AML-193 (cell line): ENCODE measurements at places on chromosomes 4 and X.

- no peak for DNase-seq
Measured at GRCh38 chrX:16852617-16853179, 17.5 kb downstream of the RBBP7 start.

- DNase-seq: no peak
Measured at GRCh38 chr4:183142571-183143550, 43.8 kb downstream of the WWC2 start.

DNA sequence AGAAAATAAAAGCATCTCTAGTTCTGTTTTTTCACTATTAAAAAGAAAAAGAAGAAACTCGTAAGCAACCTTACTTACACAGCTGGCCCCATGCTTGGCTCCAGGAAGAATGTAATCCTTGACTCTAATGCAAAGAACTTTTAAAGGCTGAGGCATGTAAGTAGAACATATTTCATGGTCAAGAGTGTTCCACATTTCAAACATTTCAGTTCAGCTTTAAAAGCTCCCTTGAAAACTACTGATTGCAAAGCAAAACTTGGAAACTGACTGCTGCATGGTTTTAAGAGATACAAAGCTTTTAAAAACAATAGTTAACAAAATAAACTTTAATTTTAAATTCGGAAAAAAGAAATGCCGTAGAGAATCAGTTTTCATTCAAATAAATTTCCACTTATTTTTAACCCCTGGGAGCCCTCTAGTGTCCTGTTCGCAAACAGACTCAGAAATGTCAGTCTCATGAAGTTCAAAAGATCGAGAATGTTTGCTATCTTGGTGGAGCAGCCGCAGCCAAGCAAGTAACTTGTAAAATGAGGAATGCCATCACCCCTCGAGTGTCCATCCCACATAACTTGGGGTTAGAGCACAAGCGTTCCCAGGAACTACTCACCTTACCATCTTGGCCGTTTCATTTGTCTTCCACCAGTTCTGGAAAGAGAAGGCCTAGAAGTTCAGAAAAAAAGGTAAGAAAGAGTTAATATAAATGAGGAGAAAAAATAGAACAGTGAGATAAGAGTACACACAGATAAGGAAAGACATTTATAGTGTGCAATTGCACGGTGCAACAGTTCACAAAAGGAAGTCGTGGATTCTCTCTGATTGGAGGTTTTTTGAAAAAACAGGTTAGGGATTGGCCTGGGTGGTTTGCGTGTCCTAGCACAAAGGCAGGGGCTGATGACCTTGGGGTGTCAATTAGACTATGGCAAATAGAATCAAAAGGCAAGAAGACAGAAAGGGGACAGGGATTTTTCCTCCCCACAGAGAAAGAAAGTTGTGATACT is at the start of gene GASK1B:
GASK1B (minus strand) TSS at position 765 of the 998 bp plus-strand sequence. CDS start 1,650 bp downstream, outside the sequence.
- peak; percentile 47 for DNase-seq

DNA sequence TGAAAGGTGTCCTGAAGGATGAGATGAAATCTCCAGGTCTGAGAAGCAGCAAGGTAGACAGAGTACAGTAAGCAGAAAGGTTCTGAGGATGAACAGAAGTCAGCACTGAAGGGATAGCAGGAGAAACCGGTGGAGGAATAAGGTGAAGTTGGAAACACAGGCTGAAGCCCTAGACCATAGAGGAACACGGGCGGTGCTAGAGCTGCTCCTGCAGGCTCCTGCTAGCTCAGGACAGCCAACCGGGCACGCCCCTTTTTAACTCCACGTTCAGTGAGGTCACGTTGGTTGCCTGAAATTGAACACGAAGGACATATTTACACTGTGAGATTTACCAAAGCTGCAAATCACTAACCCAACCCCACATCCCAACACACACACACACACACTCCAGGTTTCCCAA is 1886.4 kb upstream of the AGA start:
- DNase-seq: no peak

DNA sequence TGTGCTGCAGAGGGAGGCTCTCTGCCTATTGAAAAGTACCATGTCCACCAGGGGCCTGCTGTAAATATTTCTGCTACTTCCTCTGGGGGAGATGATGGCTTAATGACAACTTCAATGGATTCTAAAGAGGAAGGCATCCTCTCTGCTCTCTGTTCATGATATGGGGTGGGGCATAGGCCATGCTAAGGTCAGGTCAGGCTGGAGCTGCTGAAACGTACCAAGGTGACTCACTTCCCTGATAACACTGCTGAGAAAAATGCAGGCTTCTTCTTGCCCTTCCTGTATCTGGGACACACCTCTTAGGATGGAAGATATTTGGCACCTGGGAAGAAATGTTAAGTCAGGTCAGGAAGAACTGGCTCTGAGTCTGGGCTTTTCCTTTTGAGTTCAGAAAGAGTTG is 31.5 kb downstream of the HS3ST1 start:
- no peak for DNase-seq

DNA sequence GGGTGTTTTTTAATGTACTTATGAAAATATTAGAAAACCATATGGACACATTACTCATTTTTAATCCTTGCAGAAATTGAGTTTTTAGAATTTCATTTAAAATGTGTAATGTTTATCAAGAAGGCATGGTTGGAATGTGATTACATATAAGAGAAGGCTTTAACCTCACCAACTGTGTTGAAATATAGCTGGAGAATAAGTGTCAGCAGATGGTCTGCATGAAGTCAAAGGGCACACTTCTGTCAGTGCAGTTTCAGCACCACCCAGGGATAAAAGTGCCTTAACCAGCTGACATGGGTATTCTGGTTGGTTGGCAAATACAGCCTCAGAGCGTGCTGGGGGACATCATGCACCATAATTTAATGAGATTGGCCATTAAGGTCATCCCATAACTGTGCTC is 21.2 kb upstream of the ANTXR2 start:
- DNase-seq: no peak

GRCh38 chr4:186137196-186137794 is 32.8 kb downstream of the FAM149A start:
- DNase-seq: peak; percentile 4

DNA sequence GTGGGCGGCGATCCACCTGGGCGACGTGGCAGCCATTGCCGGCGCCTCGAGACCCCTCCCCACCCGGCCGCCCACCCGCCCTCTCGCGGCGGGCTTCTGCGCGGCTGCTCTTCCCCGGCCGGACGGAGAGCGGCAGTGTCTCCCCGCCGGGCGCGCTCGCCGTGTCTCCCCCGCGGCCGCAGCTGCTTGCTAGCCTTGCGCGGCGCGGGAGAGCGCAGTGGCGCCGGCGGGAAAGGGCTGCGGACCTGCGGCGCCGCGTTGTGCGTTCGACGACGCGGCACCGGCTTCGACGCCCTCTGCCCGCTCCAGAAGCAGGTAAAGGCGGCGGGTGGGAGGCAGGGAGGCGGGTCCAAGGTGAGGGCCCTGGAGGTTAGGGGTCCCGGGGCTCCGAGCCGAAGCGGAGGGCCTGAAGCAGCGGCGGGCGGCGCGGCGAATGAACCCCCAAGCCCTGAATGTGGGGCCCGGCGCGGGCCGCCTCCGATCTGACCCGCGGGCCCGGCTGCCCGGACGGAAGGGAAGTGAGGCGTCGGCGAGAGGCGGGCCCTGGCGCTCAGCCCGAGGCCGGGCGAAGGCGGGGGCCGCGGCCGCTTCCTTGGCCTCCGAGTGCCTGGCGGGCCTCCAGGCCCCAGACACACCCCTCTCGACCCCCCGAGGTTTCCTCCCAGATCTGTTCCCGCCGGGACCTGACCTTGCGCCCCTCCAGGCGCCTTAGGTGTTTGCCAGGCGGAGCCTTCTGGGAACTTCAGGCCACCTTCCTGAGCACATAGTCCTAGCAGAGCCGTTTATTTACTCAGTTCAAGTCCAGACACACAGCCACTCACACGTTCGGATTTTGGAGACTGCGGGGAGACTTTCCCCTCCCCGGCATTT is at the start of gene N4BP2:
N4BP2 (plus strand) TSS at position 135 of the 870 bp plus-strand sequence. CDS start 40,491 bp downstream, outside the sequence.
- peak; percentile 56 for DNase-seq

DNA sequence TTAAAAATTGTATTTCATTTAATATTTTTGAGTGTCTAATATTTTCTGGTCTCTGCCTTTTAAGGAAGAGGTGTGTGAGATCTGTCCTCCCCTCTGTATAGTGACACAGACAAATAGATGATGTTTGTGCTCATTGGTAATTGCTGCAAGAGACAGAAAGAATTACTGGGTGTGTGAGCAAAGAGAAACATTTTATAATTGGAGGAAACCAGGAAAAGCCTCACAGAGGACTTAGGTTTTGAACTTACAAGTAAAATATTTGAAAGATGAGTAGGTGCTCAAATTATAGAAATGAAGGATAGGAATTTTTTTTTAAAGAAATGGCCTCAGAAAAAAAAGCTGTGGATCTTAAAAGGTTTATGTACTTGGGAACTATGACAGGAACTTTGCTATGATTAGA is 149.8 kb downstream of the SPCS3 start:
- DNase-seq: no peak

DNA sequence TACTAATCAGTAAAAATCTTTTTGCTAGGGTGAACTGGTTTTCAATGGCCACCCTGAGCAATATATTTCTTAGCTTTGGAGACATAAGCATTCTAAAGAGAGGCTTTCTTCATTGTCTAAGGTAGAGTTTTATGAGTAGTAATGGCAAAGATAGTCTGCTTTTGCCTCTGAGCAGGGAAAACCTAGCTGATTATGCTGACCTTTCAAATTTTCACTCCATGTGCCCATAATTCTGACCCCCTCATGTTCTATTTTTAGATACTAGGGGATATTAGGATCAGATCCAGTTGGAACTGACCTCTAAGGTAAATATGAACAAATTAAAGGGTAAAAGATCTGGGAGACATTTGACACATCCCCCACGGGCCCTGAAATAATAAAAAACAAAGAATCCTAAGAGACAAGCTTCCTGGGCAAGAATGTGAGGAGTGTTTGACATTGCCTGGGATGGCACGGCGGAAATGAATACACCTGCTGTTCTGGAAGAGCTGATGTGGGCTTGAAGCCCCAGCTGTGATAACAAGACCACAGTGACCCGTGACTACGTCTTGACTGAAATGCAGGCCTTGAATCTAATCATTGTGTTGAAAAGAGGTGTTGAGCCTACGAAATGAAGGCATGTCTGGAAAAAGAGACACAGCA is 392.1 kb upstream of the FRG1 start:
- DNase-seq: no peak

- no peak for DNase-seq
Measured at GRCh38 chr4:156217236-156217635, 263.6 kb upstream of the CTSO start.

DNA sequence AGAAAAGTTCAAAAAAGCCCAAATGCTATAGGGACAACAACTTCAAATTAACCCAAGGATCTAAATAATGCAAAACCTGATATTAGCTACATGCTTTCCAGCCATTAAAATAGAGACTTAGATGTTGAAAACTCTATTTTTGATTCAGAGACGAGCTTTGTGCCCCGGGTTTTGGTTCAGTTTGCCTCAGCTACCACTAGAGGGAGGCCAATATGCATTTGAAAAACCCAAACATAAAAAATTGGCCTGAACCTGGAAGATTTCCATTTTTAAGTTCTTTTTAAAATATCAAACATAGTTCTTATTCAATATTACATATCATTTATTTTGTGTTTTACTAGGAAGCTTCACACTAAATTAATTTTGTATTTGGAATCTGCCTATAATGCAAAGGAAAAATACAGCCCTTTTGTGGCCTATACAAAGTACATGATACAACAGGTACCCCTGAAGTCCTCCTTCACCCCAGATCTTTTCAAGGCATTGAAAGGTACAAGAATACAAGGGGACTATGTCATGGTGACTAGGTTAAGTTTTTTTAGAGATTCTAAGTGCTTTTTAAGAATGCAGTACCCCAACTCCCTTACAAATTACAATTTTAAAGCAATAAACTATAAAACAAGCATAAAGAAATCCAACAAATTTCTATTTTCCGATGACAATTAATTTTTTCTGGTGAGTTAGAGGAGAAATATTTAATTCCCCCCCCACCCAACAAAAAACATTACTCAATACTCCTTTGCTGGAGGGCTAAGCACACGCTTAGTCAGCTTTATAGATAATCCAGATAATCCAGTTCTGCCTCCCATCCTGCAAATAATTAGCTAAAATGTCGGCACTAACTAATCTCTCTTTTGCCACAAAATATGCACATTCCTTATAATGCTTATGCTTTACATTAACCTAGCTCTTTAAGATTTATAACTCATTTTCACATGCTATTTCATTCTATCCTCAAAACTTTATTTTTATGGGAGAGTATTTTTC is 97.7 kb upstream of the PTPN13 start:
- DNase-seq: peak; percentile 56

DNA sequence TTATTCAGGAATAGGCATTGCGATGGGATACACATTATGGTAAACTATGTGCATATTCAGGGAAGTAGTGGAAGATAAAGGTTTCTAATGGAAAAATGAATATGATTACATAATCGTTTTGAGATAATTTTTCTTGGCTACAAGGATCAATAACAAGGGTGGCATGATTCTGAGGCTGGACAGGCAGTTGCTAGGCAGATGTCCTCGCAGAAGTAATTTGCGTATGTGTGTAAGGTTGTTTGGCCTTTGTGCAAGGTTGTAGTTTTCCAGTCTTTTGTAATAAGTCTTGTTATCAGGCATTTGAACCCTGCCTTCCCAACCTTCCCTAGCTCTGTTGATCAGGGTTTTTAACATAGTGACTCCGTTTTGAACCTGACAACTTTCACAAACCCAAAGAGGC is 59.7 kb downstream of the RGS12 start:
- no peak for DNase-seq

- no peak for DNase-seq
Measured at GRCh38 chr4:182752158-182752910, 164.9 kb downstream of the DCTD start.

- DNase-seq: no peak
Measured at GRCh38 chr4:5399790-5400421, 308.5 kb downstream of the EVC2 start.

DNA sequence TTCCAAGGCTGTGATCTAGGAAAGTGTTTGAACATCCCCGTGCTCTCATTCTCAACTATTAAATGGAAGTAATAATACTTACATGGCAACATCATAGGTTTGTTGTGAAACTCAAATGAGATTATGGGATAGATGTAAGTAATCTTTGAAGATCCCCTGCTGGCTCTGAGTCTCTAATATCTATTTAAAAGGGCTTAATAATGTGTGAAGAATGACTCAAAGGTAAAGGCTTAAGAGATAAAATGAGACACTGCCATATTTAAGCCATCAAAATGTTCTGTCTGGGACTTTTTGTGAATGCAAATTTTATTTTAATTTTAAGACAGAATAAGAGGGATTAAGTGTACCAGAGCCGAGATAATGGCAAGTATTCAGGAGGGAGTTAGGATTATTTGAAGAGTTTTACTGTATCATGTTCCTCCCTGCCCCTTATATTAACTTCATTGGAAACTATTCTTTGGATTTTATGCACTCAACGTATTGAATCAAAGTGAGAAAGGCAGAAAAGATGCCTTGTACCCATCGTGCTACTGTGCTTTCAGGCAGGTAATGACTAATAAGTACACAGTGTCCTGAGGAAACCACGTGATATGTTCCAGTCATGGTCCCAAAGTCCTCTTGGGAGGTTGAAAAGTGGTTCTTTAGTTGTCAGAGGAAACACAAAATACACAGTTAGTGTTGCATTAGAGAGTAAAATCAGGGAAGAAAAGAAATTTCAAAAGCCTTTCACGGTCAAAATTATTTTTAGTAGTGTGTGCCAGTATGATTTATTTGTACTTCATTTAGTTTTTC is 192.4 kb downstream of the RBM46 start:
- no peak for DNase-seq
